ENCODE measurements at places on chromosomes 2 and 18.

- DNase-seq: no peak
Measured at GRCh38 chr18:6411382-6411781, 3.3 kb downstream of the L3MBTL4 start.

GRCh38 chr2:79084495-79085135 lies 3.2 kb downstream of the REG1B start:
- DNase-seq: no peak

- no peak for DNase-seq
Measured at GRCh38 chr18:32208023-32208422, 18.2 kb downstream of the MEP1B start.

- no peak for DNase-seq
Measured at GRCh38 chr2:6480514-6480913, 385.2 kb downstream of the CMPK2 start.

GRCh38 chr18:24585996-24586566 lies 125.6 kb downstream of the HRH4 start:
- no peak for DNase-seq

DNA sequence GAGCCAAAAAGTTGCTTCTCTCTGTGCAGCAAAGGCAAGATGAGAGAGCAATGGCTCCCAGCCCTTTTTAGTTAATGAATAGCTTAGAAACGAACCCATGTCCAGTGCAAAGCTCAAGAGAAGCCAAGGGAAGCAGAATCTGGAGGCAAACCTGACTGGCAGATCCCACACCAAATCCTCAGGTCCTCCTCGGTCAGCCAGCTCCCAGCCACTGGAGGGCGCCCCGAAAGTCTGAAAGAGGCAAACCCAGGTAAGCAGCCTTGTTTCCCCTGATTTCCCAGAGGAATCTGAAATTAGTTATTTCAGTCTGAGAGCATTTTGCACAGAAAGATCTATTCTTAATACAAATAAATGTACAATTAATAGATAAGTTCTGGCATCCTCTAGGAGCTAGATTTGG lies 71.3 kb upstream of the PID1 start:
- DNase-seq: no peak

GRCh38 chr18:23330423-23330822 lies 122.7 kb upstream of the RIOK3 start:
- DNase-seq: no peak

DNA sequence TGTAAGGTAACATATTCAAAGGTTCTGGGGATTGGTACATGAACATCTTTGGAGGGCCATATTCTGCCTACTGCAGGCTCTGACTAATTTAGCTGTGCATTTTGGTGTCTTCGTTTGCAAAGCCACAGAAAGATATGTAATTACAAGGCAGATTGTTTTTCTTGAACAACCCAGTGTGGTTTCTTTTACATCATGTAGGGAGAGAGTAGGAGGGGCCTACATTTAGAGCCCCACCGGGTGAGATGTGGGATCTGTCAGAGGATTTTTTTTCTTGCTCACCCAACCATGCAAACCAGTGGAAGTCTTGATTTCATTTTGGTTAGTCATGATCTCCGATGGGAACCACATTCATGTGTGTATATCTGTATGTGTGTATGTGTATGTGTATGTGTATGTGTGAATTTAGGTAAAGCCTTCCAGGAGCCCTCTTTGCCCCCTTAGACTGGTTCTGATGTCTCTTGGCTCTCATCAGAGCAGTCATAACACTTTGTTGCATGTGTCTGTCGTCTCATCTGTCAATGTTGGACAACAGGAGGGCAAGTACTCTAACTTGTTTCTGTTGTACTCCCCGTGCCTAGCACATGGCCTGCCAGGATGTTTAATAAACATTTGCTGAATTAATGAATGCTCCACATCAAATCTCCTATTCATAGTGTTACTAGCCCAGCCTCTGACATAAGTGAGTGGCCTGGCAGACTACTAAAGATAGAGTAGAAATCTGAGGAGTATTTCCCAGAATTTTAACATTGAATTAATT lies 239.9 kb downstream of the MTX2 start:
- no peak for DNase-seq

- DNase-seq: no peak
Measured at GRCh38 chr2:98396745-98397355, 47.8 kb upstream of the INPP4A start.
